Islet precursor cell (in vitro differentiated cells): ENCODE measurements at places on chromosomes 4 and X.

DNA sequence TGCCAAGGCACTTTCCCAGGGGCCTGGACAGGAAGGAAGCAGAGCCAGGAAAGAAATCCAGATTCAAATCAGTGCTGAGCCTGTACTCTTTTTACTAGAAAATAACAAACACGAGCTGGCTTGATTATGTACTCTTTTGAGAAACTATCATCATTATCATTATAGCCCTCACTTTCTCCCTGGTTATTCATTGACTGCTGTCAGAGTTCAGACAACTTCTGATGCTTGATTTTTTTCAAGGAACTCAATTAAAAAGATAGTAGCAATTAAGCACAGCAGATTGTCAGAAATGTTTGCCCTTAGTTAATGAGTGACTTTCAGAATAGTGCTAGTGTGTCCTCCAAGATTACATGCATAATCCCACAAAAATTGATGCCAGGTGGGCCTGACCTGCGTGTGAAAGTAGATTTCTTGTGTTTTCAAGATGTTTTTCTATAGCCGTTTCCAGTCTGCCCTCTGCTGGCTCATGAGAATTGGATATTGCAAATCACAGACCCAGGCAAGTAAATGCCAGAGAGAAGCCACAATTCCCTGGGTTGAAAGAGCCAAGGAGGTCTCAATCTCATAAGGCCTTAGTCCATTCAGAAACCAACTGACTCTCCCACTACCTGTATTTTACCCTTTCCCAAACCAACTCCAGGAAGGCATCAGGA, 14.3 kb upstream of the PNPLA4 start:
- DNase-seq = no peak

DNA sequence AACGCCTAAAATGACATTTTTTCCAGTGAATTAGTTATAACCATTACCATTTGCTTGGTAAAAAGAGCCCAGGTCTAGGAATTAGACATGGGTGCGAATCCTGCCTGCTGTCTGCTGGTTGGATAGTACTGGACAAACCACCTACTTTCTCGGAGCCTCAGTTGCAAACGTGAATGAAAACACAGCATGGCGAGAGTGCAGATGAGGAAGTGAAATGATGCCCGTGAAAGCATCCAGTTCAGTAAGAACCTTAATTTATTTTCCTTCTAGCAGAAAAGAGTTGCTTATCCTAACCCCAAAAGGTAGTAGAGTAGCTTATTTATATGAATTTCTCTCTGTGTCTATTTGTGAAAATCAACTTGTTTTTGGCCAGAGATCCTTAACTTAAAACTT, 171.4 kb upstream of the GALNT7 start:
- DNase-seq = no peak

- DNase-seq = no peak
Measured at GRCh38 chrX:9775930-9776329, 10.3 kb upstream of the GPR143 start.

DNA sequence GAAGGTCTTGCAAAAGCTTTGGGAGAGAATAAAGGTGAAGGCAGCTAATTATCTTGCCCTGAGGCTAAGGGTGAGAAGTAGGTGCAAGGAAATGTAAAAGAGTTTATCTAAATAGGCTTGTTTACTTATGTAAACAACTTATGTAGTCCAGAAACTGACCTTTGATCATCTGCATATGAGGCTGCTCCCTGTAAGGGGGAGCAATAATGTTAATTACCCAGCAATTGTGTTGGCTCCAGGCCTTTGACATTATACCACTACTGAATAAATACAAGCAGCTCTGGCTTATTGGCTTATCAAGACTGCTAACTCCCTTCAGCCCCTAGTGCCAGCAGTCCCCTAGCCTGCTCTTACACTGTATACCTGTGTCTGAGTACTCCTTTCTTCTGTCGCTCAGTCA, 303.7 kb upstream of the GNPDA2 start:
- DNase-seq = no peak

DNA sequence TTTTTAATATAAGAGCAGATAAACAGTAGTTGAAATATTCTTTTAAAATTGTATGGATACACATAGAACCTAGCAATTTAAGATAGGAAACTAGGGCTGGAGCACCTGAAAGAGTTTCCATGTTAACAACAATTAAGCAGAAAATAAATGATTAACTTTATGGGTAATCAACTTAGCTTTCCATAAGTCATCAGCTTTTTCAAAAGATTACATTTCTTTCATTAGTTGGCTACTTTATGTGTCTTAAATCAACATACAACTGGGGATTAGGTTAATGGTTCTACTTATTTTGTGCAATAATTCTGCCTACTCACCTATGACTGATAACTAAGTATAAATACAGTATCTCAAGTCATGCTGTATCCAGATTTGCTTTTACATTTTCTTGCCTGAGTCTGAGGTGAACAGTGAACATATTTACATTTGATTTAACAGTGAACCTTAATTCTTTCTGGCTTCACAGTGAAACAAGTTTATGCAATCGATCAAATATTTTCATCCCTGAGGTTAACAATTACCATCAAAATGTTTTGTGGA, at the start of gene ANXA10:
ANXA10 (plus strand) TSS at position 362 of the 537 bp plus-strand sequence; CDS start at position 526, 164 bp downstream.
- DNase-seq = no peak

- no peak for DNase-seq
Measured at GRCh38 chrX:6500719-6501118, 34.2 kb downstream of the VCX3A start.

- DNase-seq = no peak
Measured at GRCh38 chrX:70336767-70337166, 46.9 kb downstream of the KIF4A start.

DNA sequence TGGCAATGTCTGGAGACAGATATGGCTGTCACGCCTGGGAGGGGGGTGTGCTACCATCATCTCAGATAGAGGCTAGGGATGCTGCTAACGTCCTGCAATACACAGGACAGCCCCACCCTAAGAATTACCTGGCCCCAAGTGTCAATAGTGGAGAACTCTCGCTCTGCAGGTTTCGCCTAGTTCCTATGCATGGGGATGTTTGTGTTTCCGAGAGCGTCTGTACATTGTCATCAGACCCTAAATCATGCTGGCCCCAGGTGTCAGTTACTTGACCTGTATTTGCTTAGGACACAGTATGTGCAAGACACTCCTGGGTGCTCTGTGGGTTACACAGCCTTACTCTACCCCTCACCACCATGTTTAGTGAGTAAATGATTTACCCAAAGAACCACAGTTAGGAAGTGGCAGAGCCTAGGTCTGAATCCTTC, 90.8 kb downstream of the AFF1 start:
- no peak for DNase-seq

GRCh38 chr4:6892190-6892908, 17.3 kb upstream of the TBC1D14 start:
- peak; percentile 70 for DNase-seq

- DNase-seq = no peak
Measured at GRCh38 chr4:52251864-52252263, 200.8 kb downstream of the SPATA18 start.

- no peak for DNase-seq
Measured at GRCh38 chr4:63937961-63938360, 471.3 kb downstream of the TECRL start.

- no peak for DNase-seq
Measured at GRCh38 chr4:107666134-107666533, 53.9 kb downstream of the PAPSS1 start.

DNA sequence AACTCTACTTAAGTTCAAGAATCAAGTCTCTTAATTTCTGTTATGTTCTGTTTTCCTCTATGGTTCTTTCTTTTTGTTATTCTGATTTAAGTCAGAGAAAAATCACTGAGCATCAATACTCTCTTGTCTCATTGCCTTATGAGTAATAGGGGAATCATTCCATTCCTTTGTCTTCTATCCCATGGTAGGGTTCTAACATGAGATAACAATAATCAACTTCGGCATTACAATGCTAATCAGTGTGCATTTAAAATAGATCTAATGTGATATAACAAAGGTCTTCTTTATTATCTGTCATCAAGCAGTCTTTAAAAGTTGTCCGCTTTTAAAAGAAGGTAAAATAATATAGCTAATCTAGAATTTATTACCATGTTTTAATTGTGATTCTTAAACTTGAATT, 446.9 kb downstream of the IL15 start:
- DNase-seq = no peak

GRCh38 chrX:108160309-108160708, 68.7 kb downstream of the ATG4A start:
- DNase-seq = peak; percentile 24

DNA sequence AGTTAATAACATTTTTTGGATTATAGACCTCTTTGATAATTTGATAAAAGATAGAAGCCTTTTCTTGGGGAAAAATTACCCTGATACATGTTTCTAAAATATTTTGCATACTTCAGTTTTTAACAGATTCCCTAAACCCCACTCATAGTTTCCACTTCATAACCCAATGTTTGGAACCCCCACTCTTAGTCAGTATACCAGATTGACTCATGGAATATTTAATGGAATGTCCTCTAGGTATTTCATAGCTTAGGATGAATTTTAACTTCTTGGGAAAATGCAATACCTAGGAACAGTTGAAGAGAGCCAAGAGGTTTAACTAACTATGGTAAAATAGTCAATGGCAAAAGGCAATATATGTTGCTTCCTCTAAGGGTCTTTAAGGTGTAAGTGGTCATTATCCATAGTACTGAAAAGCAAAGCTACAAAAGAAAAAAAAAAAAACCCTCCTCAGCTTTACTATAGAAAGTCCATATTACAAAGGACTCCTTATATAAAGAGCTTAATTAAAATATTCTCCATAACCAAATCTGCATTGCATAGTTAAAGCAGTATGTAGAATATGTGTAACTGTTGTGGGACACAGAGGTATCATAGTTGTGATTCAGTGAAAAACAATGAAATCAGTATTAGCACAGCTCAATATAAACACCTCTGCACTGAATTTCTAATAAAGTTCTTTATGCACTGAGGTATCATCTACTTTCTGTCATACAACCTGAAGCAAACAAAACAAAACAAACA, 159.9 kb downstream of the PCDH7 start:
- no peak for DNase-seq

GRCh38 chr4:24274381-24274941, 309.9 kb downstream of the DHX15 start:
- DNase-seq = no peak

GRCh38 chrX:84153538-84153937, 34.5 kb downstream of the RPS6KA6 start:
- DNase-seq = no peak

DNA sequence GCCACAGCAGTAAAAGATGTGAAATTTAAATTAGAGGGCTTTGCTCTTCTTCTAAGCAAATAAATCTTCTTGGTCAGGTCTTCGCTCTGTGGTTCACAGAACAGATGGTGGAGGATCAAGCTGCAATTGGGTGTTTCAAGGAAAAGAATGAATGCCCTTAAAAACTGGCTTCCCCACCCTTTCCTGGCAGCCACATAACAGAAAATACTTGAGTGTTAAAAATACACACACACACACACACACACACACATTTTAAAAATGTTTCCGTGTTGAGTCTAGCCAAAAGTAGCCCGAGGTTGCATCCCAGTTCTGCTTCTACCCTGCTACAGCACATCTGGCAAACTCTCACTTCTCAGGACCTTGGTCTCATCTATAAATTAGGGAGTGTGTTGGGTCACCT, 56.7 kb upstream of the FGFBP2 start:
- no peak for DNase-seq

DNA sequence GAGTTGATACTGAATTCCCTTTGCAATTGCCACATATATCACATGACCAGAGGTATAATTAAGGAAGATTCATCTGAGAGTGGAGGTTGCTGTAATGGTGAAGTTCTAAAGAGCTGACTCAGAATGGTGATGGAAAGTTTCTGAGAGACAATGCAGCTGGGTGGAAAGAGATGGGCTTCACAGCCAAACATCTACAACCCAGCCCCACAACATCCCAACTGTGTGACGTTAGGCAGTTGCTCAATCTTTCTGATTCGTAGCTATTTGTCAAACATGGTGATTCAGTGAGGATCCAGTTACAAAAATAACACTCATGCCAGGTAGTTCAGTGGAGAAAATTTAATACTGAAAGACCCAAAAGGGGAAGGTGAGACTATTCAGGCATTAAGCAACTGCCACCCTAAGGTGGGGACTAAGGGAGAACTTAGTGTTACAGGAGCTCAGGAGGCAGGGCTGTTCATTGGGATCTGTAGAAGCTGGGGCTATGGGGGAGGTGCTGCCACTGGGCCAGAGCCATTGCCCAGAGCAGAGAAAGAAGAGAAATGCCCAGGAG, 6.9 kb upstream of the AFF1 start:
- no peak for DNase-seq

GRCh38 chrX:10176121-10177003, 19.6 kb downstream of the CLCN4 start:
- DNase-seq = no peak

DNA sequence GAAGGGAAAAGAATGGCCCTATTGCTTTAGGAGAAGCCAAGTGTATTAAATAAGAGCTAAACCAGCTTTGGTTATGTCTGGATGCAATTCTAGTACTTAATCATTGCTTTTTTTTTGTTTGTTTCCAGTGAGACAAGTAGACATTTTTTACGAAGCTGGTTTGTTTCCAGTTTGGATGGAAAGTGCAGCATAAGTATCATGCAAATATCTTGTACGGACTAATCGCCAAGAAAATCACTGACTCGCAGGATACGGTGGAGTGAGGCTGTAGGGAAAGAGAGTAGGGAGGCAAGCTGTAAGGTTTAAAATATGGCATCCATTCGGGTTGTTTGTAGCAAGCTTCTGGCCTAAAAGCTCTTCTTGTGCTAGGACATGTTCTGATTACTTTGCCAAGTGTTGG, 64.8 kb downstream of the HPGD start:
- no peak for DNase-seq

GRCh38 chr4:22695917-22696316, 3.2 kb downstream of the GBA3 start:
- DNase-seq = no peak

GRCh38 chr4:38870098-38870808, 2.6 kb downstream of the FAM114A1 start:
- DNase-seq = no peak

- peak; percentile 82 for DNase-seq
Measured at GRCh38 chrX:70262952-70263567, 3.1 kb upstream of the P2RY4 start.

- DNase-seq = no peak
Measured at GRCh38 chr4:109973529-109973905, 60.8 kb downstream of the EGF start.

GRCh38 chrX:17758382-17758781, 21.1 kb downstream of the SCML1 start:
- DNase-seq = no peak

- DNase-seq = no peak
Measured at GRCh38 chrX:40240844-40241243, 143.1 kb upstream of the BCOR start.

- no peak for DNase-seq
Measured at GRCh38 chr4:183416879-183417755, 27.3 kb upstream of the CDKN2AIP start.

DNA sequence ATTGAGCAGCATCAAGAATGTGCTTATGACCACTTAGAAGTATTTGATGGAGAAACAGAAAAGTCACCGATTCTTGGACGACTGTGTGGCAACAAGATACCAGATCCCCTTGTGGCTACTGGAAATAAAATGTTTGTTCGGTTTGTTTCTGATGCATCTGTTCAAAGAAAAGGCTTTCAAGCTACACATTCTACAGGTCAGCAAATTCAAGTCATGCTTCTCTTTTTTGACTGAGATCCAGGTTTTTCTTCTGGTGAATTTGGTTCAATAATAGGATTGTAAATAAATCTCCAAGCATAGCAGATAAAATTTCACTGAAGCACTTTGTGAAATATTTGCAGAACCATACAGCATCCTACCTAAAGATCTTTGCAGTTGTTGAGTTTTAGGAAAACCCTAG, 218.1 kb downstream of the TLL1 start:
- DNase-seq = no peak

- no peak for DNase-seq
Measured at GRCh38 chrX:10223276-10223675, 66.5 kb downstream of the CLCN4 start.
